ENCODE measurements at places on chromosomes 13 and 19.

GRCh38 chr19:18292810-18293641 is 11.6 kb upstream of the JUND start:
- DNase-seq, result peak; percentile 81

DNA sequence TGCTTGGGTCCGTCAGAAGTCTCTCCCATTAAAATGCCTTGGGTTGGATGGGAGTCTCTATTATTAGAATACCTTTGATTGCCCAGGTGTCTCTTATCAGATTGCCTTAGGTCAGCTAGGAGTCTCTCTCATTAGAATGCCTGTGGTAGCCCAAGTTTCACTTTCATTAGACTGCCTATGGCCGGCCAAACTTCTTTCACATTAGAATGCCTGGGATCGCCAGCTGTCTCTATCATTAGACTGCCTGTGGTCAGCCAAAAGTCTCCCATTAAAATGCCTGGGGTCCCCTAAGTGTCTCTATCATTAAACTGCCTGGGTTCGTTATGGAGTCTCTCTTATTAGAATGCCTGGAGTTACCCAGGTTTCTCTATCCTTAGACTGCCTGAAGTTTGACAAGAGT is 1476.7 kb downstream of the UQCRFS1 start:
- DNase-seq, result no peak

GRCh38 chr13:98721825-98722510 is 30.5 kb downstream of the SLC15A1 start:
- no peak for DNase-seq

GRCh38 chr13:79112016-79112415 is 294.0 kb downstream of the RBM26 start:
- no peak for DNase-seq

GRCh38 chr19:38836983-38837626 is 5.5 kb upstream of the ECH1 start:
- DNase-seq, result no peak

- no peak for DNase-seq
Observed at GRCh38 chr13:79637133-79637763, 156.3 kb downstream of the NDFIP2 start.

DNA sequence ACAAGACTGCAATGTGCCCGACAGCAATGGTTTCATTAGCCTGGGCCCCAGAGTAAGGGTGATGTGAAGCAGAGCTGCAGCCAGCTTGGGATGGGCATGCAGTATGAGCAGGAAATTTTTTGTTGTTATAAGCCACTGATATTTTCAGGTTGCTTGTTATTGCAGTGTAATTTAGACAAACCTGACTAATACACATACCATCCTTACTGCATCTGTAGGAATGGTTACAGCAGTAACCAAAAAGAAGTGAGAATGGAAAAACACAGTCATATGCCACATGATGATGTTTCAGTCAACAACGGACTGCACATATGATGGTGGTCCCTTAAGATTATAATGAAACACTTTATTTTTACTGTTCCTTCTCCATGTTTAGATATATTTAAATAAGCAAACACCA is 8.6 kb upstream of the POMP start:
- no peak for DNase-seq

- no peak for DNase-seq
Observed at GRCh38 chr13:48750588-48751383, 97.1 kb downstream of the CYSLTR2 start.

DNA sequence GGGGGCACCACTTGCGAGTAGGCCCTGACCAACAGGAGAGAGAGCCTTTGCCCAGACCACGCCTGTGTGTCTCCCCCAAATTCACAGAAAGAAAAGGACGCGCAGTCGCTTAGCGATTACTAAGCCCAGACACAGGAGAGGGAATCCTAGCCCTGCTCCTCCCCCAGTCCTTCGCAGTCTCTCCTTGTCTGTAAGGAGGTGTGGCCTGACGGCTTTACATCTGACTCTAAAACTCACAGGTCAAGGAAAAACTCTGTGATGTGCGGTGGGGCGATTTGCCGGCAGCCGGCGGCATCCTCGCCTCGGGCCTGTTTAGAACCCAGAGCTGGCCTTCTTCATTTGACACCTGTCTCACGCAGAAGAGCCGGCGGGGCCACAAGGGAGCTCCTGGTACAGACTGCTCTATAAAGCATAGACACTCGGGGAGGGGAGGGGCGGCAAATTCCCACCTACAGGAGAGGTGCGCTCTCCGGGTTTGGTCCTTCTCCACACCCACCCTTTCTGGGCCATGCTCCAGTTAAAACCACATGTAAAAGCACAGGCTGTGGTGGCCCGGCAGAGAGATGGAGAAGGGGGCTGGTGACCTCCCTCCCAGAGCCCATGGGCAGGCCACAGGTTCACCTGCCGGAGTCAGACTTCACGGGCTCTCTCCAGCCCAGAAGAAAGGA is 17.8 kb downstream of the GPR12 start:
- no peak for DNase-seq

- DNase-seq, result no peak
Observed at GRCh38 chr19:1274081-1274851, 1.1 kb upstream of the FAM174C start.

- no peak for DNase-seq
Observed at GRCh38 chr19:41601771-41602170, 25.1 kb downstream of the CEACAM4 start.

DNA sequence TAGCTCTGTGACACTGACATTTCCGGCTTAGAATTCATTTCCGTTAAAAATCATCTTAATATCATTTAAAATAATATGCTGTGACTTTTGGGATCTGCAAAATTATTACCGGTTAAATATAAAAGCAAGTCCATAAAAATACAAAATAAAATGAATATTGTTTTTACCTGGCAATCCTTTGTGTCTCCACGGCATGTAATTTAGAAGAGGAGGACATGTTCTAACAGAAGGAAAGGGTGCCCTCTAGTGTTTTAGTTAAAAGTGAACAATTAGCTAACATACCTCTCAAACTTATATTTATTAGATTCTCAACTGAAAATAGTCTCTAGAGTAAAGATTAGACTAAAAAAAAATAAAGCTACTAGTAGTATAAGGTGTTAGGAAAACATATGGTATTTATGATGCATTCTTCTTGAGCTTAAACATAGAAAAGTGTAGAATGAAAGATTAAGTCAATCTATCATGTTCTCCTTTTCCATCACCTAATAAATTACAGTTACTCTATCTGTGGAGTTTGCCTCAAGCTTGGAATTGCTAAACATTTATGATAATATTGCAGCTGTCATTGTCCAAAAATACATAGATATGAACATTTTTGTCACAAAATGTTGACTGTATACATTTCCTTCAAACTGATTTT is 676.7 kb upstream of the SPRY2 start:
- DNase-seq, result no peak

GRCh38 chr13:81211713-81212112 is 870.8 kb upstream of the SPRY2 start:
- DNase-seq, result no peak

GRCh38 chr19:4586691-4587090 is 27.2 kb upstream of the SEMA6B start:
- DNase-seq, result no peak

- DNase-seq, result no peak
Observed at GRCh38 chr13:33730619-33731018, 87.3 kb upstream of the RFC3 start.

DNA sequence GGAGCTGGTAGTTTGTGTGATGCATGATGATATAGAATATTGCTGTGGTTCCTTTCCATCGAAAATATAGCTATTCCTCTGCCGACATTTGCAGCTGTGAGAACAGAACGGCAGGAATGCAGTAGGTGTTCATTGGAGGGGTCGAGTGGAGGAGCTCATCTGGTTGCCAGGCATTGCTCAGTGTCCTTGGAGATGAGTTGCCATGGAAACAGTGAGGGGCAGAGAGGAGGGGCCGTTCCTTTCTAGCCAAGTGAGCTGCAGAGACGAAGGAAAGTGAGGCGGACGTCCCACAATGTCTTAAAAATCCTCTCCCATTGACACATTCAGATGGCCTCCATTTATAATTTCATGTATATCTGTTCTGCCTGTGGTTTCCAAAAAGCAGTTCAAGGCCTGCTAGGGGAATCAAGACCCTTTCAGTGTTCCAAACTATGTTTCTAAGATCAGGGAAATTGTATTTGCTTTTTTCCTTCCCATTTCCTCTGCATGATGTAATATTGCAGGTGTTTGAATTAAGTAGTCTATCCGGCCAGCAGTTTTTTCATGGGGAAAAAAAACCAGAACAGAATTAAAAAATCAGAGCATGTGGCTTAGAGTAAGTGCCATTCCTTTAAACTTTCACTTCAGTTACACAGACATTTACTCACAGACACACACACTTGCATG is 41.2 kb upstream of the ZNF835 start:
- no peak for DNase-seq

DNA sequence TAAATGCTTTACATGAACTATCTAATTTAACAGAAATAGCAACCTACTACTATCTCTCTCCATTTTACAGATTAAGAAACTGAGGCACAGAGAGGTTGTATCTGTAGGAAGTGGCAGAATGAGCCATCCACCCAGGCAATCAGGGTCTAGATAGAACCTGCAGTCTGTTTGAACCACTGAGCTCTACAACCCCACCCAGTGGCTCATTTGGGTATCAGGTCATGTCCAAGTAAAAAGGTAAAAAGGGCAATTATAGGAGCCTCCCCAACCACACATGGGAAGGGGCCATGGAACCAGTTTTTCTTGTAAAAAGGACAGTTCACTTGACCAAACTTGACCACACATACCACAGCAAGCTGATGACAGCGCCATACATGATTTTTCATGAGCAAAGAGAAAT is 92.9 kb upstream of the SGCG start:
- peak; percentile 39 for DNase-seq

DNA sequence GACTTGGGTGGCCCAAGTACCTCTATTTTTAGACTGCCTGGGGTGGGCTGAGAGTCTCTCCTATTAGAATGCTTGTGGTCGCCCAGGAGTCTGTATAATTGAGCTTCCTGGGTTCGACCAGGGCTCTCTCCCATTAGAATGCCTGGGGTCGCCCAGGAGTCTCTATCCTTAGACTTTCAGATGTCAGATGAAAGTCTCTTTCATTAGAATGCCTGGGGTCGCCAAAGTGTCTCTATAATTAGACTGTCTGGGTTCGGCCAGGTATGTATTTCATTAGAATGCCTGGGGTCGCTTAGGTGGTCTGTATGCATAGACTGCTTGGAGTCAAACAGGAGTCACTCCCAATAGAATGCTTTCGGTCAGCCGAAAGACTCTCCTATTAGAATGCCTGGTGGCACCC is 1471.7 kb downstream of the UQCRFS1 start:
- DNase-seq, result no peak

DNA sequence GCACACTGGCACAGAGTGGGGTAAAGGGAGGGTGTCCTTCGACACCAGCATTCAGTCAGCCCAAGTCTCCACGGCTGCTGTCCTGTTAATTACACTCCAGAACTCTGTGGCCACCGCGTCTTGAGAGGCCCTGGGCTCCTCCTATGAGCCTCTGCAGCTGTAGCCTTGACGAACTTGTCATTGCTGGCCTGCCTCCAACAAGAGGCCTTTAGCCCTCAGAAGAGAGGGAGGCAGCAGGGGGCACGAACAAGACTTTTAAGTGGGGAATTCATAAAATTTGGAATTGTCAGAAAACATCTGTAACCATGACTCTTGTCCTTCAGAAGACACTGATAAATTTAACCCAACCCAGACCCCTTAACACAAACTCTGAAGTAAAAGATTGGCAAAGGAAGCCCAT is 241.9 kb downstream of the UQCRFS1 start:
- DNase-seq, result no peak

- no peak for DNase-seq
Observed at GRCh38 chr19:38183251-38183897, 40.6 kb downstream of the DPF1 start.

GRCh38 chr13:74090869-74091605 is 43.2 kb downstream of the KLF12 start:
- DNase-seq, result no peak

DNA sequence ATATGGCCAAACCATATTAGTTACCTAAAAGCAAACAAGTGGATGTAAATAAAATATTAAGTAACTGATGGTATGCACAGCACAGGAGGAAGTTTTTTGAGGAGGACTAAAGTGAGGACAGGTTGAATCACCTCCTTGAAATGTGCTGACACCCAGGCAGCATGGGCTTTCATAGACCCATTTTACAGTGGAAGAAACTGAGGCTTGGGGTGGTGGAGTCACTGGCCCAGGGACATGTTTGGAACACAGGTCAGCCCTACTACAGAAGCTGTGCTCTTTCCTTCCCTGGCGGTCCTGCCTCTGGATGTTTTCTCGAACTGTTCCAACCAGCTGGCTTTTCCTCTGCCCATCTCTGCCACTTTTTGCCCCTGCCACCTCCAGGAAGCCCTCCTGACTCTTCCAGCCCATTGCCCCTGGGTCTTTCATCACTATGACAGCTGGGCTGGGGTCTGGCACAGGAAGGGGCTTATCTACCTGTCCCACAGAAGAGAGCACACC is 11.2 kb upstream of the PTPRS start:
- no peak for DNase-seq

- DNase-seq, result peak; percentile 3
Observed at GRCh38 chr19:40348961-40349507, 539 bp downstream of the PLD3 start.

GRCh38 chr13:52811841-52812240 is 36.6 kb downstream of the PCDH8 start:
- no peak for DNase-seq

DNA sequence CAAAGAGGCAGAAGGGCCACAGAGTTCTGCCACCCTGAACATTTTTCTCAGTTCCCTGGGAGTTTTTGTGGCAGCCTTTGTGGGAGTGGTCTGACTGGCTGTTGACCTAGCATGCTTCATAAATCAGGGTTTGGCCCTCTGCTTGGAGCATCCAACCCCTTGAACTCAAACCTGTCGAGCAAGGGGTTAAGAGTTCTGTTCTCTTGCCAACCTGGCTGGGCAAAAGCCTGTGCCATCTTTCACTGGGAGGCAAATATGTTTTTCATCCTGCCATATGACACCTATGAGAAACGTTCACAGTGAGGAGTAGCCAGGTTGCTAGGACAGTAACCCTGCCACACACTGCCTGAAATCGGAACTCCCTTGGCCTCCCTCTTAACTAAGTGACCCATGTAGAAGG is 7.7 kb upstream of the TEX26 start:
- no peak for DNase-seq

GRCh38 chr13:110440946-110441731 is 120.4 kb downstream of the RAB20 start:
- no peak for DNase-seq

DNA sequence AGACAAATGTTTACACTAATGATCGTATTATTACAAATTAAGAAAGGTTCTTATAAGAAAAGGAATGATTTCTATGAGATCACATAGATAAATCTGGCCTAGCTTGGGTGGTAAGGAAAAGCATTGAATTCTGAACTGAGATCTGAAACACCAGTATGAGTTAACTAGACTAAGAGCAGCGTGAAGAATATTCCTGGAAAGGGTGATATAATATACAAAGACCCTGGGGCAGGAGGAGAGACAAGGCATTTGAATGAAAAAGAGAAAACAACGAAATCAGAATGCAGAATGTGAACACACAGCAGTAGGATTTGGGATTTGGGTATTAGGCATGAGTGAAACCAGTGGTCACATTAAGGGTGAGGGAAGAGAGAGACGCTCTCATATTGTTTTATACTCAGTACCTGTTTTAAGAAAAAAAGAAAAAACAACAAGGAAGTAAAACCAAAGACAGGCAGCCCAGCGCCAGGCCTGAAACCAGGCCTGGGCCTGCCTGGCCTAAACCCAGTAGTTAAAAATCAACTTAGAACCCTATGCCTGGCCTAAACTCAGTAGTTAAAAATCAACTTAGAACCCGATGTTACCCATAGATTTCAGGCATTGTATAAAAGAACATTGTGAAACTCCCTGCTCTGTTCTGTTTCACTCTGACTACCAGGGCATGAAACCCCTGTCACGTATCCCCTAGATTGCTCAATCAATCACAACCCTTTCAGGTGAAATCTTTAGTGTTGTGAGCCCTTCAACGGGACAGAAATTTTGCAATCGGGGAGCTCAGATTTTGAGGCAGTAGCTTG is 287.1 kb downstream of the ITGBL1 start:
- DNase-seq, result no peak
